Left lobe of liver (tissue), 2 donors: ENCODE measurements at places on chromosomes 3 and 15. TPM values are rescaled to one million over a fixed set of nuclear protein-coding genes. Genes with fewer than 3 reads are reported as not detected.
A peak's percentile ranks its signal among the peaks of the same experiment; 100 is the strongest.

DNA sequence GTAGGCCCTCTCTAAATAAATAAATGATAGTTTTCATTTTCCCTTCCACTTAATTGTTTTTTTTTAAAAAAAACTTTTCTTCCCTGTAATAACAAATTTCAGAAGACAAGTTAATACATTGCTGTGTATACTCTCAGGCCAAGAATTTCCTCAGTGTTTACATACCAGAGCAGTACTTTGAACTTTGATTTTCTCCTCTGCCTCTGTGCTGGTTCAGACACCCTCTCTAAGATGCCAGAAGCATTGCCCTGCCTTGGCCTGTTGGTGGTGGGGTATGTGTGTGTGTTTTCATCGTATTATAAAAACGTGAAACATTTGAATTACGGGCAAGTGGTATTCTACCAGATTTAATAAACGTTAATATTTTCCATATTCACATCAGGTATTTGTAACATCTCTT, 70.1 kb downstream of the SMAD3 start:
- no peak for DNase-seq

DNA sequence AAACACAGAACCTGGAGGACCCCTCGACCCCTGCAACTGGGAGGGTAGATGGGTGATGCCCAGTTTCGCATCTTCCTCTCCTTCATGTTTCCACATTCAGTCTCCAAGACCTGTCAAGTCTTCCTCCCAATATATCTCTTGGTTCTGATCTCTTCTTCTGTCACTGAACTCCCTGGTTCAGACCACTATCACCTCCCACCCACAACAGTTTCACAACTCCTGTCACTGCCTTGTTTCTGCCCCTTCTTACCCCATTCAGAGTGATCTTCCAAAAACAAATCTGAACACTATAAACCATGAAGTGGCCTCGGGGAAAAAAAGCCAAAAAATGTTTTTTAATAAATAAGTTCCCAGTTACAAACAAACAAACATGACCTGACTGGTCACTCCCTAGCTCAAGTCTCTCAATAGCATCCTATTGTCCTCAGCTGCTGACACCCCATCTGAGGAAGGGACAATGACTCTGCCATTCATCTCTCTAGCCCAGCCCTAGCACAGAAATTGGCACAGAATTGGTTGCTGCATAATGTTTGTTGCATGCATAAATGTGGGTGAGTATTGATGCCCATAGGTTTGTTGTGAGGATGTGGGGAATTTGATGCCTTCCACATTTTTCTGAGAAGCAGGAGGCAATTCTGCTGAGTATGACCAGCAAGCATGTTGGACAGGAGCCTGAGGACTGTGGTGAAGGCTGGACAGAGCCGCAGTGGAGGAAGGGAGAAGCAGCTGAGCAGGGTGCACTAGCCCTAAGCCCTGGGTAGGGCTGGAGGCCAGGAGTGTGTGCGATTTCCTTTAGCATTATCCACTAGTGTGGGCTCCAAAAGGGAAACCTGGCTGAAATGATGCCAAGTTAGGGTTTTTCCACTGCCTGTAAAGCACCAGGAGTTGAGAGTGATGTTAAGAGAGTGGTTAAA, 12.2 kb upstream of the XYLB start:
- DNase-seq: no peak

DNA sequence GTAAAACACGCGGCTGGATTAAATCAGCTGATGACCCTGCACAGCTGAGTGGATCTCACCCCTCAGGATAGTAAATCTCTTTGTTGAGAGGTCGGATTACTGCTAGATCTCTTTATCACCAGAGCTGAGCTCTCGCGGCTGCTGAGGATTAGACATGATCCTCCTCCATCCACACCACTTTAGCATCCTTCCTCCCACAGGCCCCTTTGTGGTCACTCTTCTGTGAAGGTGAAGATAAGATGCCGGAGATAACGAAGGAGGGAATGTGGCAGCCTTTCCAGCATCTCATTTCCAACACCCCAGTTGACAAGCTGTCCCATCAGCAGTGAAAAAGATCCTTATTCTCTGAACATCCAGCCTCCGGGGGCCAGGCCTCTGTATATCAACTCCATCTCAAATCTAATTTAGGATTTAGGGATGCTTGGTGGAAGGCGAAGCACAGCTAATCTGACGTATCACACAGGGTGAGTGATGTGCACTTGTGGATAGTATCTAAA, 47.5 kb upstream of the SELENOK start:
- DNase-seq: no peak

- no peak for DNase-seq
Measured at GRCh38 chr3:129864519-129864918, 29.0 kb downstream of the TMCC1 start.

- DNase-seq: no peak
Measured at GRCh38 chr3:146680617-146681016, 75.5 kb upstream of the PLSCR5 start.

DNA sequence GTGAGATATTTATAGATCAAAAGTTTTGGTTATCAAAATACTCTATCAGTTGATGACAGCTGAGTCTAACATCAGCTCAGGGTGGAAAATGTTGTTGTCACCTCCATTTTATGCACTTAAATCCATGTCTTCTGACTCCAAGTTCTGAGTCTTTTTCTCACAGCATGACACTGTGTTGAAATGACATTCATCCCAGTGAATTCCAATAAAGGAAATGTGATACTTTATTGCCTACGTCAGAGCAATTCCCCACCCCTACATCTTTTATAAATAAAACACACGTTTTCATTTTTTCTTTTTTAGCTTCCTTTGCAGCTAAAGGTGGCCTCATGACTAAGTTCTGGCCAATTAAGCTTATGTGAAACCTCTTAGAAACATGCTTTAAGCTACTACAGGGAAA, 10.7 kb downstream of the DRD3 start:
- DNase-seq: no peak

DNA sequence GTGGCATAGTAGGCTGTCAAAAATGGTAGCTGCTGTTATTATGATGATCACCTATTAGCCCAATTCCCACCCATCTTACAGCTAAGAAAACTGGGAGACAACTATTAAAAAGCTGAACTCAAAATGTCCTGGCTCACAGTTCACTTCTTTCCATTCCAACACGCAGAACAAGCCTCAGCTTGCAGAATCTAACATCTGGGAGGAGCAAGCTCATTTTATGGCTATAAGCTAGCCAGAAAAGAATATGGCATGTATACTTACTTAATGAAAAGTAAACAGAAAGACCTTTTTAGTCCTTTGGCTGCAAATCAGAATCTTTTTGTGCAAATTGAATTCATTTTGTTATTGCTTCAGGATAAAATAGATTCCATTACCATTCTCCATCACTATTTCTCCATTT, 34.8 kb upstream of the CFAP20DC start:
- no peak for DNase-seq

DNA sequence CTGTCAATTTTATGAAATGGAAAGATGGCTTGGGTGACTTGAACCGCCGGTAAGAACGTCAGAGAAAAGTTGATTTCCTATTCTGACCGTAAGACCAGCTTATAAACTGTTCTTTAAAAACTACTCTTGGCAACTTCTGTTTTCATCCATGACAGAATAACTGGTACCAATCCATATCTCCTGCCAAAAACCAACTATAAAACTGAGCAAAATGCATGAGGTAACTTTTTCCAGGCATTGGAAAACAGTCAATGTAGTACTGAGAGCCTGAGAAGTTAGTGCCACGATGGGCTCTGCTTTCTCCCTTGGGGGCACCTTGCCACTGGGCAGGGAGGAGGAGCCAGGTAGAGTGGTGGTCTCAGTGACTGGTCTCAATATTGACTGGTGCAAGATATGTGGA, 615.2 kb upstream of the TBL1XR1 start:
- DNase-seq: no peak

- no peak for DNase-seq
Measured at GRCh38 chr15:66702787-66703539, 927 bp downstream of the SMAD6 start.

GRCh38 chr15:41806291-41807181, 21.4 kb upstream of the JMJD7 start:
- DNase-seq: no peak

DNA sequence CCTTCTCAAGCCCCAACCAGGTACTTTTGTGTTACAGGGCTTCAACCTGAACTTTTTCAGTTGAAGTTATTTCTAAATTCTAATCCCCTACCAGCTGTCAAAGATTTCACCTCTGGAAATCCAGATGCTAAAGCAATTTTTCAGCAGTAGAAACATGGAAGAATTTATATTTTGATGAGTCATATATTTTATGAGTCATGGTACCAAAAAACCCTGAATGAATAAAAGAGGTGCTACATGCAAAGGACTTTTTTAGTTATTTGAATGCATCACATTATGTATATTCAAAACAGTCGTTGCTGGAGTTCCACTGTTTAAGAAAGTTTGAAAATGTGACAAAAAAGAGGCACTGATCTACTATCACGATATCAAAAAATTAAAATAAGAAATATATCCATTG, 96.0 kb upstream of the ZNF385D start:
- no peak for DNase-seq

DNA sequence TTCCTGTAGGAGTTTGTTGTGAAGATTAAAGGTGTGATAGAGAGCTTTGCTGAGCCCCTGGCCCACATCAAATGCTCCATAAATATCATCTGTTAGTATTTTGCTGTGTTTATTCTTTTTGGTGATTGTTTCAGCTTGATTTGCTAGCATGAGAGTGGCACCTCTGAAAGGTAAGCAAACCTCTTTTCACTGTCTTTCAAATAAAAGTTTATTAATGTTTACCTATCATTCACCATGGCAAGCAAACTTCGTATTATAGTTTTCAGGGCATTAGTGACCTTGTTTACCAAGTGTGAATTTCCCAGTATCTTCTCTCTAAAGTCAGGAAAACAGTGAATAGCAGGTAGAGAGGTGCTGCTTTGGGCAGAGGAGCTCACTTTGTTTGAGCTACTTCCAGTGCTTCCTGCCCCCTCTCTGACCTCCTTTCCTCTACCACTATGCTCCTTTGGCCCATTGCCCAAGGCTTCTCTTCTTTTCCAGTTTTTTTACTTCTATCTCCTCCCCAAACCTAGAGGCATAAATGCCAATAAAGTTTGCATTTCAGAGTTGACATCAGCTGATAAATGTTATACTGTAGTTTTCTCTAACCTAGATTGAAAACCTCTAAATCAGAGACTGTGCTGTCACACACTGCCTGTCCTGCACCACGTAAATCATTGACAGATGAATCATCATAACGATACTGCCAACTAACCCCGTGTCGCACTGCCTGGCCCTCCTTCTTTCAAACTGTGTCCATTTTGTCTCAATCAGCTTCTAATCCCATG, 569.0 kb downstream of the TUSC7 start:
- peak; percentile 70 for DNase-seq

GRCh38 chr3:170632780-170633179, 46.9 kb upstream of the SLC7A14 start:
- DNase-seq: no peak

DNA sequence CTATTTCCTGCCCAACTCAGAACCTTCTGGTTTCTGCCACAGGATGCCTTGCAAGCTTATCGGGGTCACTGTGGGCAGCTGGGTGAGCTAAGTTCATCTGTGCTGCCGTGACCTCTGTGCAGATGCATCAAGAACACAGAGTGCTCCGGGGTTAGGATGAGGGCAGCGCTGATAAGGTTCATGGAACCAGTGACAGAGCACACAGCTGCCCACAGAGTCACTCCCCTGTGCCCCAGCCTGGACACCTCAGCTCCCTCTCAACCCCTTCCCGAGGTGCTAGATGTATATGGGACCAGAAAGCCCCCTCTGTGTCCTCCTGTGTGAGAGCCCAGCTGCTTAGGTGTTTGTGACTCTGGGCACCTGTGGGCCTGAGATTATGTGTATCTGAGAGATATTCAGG, 15.8 kb upstream of the ALAS1 start:
- DNase-seq: peak; percentile 93

DNA sequence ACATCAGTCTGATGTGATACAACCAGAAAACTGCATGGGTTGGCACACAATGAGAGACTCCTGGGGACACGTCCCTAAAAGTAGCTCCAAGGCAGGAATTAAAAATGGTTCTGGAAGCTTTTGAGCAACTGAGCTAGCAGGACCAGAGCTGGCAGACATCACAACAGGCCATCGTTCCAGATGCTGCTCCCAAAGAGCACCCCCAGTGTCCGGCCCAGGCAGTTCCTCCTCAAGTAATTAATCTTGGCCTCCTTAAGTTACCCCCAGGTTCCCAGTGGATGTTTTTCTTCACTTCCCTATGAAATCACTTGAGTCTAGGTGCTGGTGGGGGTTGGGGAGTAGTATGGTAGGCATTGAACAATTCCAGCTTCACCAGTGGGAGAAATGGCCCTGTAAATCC, 711.6 kb downstream of the MECOM start:
- DNase-seq: no peak

DNA sequence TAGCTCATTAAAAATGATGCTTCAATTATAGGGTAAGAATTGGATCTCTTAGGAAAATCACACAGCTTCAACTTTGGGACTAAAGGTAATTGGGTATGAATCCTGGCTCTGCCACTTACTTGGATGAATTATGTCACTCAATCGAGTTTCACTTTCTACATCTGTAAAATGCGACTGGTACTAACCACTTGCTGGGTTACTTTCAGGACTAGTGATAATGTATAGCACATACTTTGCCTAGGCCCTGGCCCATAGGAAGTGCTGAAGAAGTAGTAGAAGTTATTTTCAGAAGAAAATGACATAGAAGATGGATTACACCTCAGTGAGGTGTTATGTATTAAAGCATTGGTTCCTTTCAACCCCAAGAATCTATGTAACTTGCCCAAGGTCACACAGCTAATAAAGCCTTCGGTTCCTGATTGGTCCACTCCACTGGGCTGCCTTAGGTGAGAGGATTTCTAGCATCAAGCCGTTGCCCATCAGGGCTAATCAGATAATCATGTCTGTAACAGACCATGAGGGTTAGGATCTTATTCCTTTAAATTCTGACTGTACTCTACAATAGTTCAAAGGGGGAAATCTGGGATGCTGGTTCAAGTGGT, 29.4 kb upstream of the AP4E1 start:
- no peak for DNase-seq

DNA sequence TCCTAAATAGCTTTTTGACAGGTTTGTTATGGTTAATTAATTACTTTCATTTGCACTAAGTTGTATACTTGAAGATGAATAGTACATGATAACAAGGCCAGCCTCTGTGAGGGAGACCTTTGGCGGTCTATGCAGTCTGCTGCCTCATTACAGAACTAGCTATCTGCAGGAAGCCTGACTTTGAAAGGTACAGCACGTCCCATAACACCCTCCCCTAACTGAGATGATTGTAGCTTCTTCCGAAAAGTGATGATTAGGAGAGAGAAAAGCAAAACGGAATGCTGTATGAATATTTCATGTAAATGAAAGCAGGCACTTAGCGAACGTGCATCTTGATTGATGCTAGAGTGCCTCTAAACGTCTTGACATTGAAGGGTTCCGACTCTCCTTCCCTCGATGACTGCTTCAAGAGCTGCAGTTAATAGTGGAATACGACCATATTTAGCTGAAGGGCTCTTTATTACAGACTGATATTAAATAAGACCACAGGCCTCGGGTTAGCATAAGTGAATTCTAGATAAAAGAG, 116.2 kb upstream of the TMCO5A start:
- DNase-seq: no peak

- DNase-seq: no peak
Measured at GRCh38 chr15:91538782-91539181, 314.7 kb upstream of the SLCO3A1 start.

- DNase-seq: no peak
Measured at GRCh38 chr3:143307613-143308183, 188.1 kb downstream of the CHST2 start.

- DNase-seq: no peak
Measured at GRCh38 chr15:91928675-91929074, 75.2 kb downstream of the SLCO3A1 start.

- DNase-seq: no peak
Measured at GRCh38 chr3:106566277-106566676, 697.5 kb upstream of the CBLB start.

GRCh38 chr3:196513697-196514349, 1.3 kb downstream of the SMCO1 start:
- no peak for DNase-seq

STRIT1 gene
- not detected for total RNA-seq

CACNA2D2 gene
- total RNA-seq: 0.50 TPM
